ENCODE measurements at places on chromosomes 13 and 19. TPM values are rescaled to one million over a fixed set of nuclear protein-coding genes. Genes with fewer than 3 reads are reported as not detected.

DNA sequence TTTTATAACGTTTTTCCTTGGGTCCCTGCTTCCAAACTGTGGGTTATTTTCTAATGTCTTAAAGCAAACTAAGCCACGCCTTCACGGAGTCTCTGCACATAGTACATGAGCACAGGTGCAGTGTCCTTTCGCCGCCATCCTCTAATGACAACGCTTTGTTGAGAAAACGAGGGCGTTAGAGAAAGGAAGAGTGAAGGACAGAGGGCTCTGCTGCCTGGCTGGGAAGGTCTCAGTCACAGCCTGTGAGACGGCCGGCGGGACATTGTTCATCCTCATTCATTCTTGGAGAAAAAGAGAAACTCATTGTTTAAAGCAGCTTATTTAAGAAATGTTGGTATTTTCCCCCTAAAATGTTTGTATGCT lies 9.5 kb downstream of the IL17D start:
- peak overlapping the region; percentile 33 for H3K4me3 ChIP-seq
- H3K36me3 ChIP-seq, result no peaks in the 10 kb centered on the region
- H3K4me1 ChIP-seq, result peaks cover 27% of the 10 kb centered on the region
- peaks cover 5% of the 10 kb centered on the region for H3K27me3 ChIP-seq
- H3K27ac ChIP-seq, result no peak overlapping the region

DNA sequence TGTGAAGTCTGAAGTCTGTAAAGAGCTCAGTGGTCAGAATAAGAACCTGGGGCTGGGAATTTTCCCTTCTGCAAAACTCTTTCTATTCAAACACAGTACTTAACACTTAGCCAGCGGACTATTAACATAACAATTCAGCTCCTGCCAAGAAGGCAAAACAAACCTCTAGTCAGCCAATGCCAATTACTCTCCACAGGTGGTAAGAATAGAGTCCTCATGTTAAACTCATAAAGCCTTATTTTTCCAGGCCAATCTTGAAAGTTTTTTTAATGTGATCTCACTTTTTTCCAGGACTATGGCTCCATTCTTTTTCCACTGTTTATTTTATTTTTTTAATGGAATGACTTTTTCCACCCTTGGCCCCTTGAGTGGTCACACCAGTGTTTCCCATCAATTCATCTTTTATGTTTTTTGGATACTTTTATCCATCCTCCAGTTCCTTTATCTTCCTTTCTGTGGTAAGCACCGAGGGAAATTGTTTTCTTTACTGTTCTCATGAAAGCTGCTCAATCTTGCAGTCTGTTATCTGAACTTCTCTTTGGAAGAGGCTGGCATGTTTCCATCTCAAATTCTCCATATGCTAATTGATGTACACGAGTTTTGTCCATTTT lies 217.3 kb downstream of the LHFPL6 start:
- H3K27ac ChIP-seq, result peak overlapping the region; percentile 33
- no peak overlapping the region for H3K4me3 ChIP-seq
- no peaks in the 10 kb centered on the region for H3K27me3 ChIP-seq
- H3K4me1 ChIP-seq, result peaks cover 18% of the 10 kb centered on the region
- no peaks in the 10 kb centered on the region for H3K36me3 ChIP-seq

DNA sequence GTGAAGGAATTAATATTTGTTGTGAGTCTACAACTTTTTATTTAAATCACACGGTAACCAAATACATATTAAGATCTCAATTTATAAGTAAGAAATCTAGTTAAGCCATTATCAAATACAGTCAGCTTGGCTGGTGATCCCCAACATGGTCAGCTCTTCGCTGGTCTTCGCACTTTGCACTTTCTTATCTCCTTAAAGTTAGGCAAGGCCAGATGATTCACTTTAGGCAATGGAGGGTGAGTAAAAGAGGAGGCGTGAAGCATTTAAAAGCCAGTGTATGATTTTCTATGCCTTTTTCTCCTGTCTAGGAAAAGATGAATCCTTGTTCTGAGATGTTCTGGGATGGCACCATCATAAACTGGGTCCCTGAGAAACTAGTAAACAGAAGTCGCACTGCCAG lies 793.7 kb upstream of the ARGLU1 start:
- DNase-seq, result peak; percentile 54
- peaks cover 9% of the 10 kb centered on the region for H3K4me1 ChIP-seq
- no peaks in the 10 kb centered on the region for H3K27me3 ChIP-seq
- no peak overlapping the region for H3K27ac ChIP-seq
- H3K4me3 ChIP-seq, result no peak overlapping the region

Gene PPM1N
- total RNA-seq, result 0.67 TPM

- H3K36me3 ChIP-seq, result no peaks in the 10 kb centered on the region
- no peak overlapping the region for H3K4me3 ChIP-seq
- H3K4me1 ChIP-seq, result no peaks in the 10 kb centered on the region
- no peak overlapping the region for H3K27ac ChIP-seq
Measured at GRCh38 chr13:38656699-38657098, 30.2 kb upstream of the FREM2 start.

Gene LGALS14
- total RNA-seq, result not detected

- no peak overlapping the region for H3K27ac ChIP-seq
- no peaks in the 10 kb centered on the region for H3K4me1 ChIP-seq
- DNase-seq, result no peak
- no peak overlapping the region for H3K4me3 ChIP-seq
- peaks cover 2% of the 10 kb centered on the region for H3K27me3 ChIP-seq
- no peaks in the 10 kb centered on the region for H3K36me3 ChIP-seq
Measured at GRCh38 chr19:1459479-1459878, 9.6 kb downstream of the APC2 start.

DNA sequence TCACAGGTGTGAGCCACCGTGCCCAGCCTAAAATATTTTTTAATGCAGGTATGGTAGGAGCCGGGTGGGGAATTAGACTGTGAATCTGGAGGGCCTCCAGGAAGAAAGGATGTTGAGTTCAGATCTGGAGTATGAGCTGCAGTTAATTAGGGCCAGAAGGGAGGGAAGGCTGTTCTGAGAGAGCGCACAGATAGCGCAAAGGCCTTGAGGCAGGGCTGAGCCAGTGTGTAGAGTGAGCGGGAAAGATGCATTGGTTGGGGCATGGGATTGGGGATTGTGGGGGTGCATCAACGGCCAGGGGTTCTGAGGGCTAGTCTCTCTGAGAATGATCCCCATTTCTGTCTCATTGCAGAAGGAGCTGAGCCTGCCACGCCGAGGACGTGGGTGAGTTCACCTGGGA lies 9.7 kb downstream of the MAST3 start:
- H3K36me3 ChIP-seq, result no peaks in the 10 kb centered on the region
- peaks cover 16% of the 10 kb centered on the region for H3K4me1 ChIP-seq
- H3K4me3 ChIP-seq, result no peak overlapping the region
- peaks cover 13% of the 10 kb centered on the region for H3K27me3 ChIP-seq

All from astrocyte (in vitro differentiated cells and primary cell).